Activated CD8-positive, alpha-beta T cell treated with anti-CD3 and anti-CD28 coated beads, Interleukin-2, amount 10 ng/mL, durations not matched to agents 7 days and 5 days (primary cell): ENCODE measurements at places on chromosomes 4 and X. TPM values are rescaled to one million over a fixed set of nuclear protein-coding genes. Genes with fewer than 3 reads are reported as not detected.

Gene ASB12
- total RNA-seq: not detected

DNA sequence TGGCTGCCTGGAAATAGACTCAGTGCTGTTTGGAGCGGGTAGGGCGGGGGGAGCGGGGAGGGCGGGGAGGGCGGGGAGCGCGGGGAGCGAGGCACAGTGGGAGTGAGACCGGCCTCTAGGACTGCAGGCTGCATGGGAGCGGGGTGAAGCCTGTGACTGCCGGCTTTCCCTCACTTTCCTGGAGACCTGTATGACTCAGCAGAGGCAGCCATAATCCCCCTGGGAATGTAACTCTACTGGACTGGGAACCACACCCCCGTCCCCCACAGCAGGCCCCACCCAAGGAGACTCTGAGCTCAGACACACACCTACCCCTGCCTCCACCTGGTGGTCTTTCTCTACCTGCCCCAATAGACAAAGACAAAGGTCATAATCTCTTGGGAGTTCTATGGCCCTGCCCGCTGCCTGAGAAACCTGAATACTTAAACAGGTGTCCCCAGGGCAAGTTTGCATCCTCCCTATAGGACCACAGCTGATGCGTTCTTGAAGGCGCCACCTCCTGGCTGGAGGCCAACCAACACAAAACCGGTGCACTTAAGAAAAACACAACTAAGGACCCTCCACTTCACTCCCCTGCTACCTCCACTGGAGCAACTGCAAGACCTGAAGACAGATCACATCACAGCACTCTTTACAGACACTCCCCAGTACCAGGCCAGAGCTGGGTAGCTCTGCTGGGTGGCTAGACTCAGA lies 18.0 kb downstream of the HDAC8 start:
- no peak for DNase-seq

- DNase-seq: no peak
These were observed 290.2 kb upstream of the VCX start for GRCh38 chrX:7552760-7553159.

GRCh38 chr4:143411527-143412419 lies 75.1 kb downstream of the GAB1 start:
- DNase-seq: no peak

- no peak for DNase-seq
These were observed 190.9 kb upstream of the GATB start for GRCh38 chr4:151951671-151952050.

- no peak for DNase-seq
These were observed 20.1 kb upstream of the CSF2RA start for GRCh38 chrX:1248331-1249061.

DNA sequence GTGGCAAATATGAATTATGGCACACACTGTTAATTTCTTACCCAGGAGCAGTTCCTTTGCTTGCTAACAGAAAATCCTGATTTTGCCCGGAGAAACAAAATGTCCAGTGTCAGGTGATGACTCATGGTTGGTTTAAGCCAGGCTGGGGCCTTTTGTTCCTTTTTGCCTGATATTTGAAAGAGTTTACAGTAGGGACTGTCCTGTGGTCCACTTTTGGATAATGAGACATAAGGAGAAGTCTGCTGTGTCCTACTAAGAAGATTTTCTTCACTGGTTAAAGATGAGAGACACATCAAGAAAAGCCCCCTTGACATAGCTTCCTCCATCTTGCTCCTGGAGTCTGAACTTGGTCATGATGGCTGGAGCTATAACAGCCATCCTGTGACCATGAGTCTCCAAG lies 12.1 kb upstream of the DRD5 start:
- no peak for DNase-seq

GRCh38 chr4:151912632-151913031 lies 151.8 kb upstream of the GATB start:
- DNase-seq: no peak

- no peak for DNase-seq
These were observed 162.6 kb downstream of the INPP4B start for GRCh38 chr4:142683503-142683902.

Gene GYPA
- not detected for total RNA-seq

GRCh38 chr4:8729408-8730149 lies 137.0 kb downstream of the CPZ start:
- DNase-seq: no peak

DNA sequence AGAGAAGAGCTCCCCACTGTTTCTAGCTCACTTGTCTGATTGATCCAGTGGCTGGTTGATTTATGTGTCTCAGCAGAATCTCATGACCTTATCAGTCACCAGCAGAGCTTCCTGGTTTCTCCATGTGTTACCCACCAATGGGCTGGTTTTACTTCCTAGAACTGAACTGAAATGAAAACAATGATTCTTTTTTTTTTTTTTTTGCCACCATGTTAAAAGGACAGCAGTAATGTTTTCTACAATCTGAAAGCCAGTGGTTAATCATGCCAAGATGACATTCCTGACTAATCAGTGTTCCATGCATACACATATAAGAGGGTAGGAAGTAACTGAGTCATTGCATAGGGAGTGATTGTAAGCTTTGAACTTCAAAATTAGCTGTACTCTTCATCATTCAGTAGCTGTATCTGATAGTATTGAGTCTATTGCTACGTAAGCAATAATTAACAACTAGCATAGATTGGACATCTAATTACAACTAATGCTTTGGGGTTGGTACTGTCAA lies 67.7 kb downstream of the SLC4A4 start:
- no peak for DNase-seq

GRCh38 chr4:152563209-152563608 lies 27.3 kb upstream of the FBXW7 start:
- DNase-seq: no peak

DNA sequence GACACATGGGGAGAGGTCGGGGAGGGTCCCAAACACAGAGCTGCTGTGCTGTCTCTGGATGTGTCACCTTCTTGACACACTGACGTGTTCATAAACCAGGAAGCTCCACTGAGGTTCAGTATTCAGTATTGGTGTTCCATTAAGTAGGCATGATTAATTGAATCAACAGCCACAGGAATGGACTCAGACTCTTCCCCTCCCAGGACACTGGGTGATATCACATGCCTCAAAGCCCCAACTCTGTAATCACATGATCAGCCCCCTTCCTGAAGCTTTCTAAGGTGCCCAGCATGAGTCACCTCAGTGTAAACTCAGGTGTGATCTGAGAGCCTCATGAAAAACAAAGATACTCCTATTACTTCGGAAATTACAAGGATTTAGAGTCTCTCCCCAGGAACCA lies 21.1 kb upstream of the HNRNPD start:
- DNase-seq: no peak

DNA sequence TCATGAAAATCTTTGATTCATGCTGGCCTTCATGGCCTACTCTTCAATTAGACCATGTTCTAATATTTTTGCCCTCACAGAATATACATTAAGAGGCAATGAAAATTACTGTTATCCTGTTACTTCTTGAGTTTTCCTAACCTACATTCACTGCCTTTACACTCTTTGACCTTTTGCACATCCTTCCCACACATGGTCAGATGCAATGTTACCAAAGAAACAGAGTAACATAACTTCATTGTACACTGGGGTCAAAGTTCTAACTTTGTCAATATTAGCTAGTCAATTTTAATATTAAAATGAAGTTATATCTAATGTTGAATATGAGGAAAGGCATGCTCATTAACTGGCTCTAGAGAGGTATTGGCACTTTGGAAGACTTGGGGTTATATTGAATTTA lies 284.8 kb downstream of the TEX13C start:
- no peak for DNase-seq

Gene SMIM10
- total RNA-seq: 0.71 TPM

Gene MAGEA10
- total RNA-seq: not detected

- no peak for DNase-seq
These were observed 5.0 kb downstream of the ARSJ start for GRCh38 chr4:113974467-113974866.

Gene ALB
- not detected for total RNA-seq

DNA sequence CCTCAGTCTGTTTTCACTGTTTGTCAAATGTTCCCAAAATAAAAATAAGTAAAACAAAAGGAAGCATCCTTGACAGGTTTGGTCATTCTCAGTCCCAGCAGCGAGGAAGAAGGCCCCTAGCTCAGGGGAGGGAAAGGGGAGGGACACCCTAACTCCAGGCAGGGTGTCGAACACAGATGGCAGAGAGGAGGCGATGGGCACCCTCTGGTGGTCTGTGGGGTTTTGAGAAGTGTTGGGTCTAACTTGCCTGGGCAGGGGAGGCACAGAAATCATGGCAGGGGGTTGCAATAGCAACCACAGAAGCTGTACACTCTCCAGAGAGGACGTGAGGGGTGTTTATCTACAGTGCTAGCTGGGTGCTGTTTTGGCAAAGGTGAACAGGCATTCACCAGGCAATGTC lies 229.8 kb upstream of the SFRP2 start:
- peak; percentile 22 for DNase-seq

Gene SOX3
- not detected for total RNA-seq

Gene PAGE4
- total RNA-seq: not detected

DNA sequence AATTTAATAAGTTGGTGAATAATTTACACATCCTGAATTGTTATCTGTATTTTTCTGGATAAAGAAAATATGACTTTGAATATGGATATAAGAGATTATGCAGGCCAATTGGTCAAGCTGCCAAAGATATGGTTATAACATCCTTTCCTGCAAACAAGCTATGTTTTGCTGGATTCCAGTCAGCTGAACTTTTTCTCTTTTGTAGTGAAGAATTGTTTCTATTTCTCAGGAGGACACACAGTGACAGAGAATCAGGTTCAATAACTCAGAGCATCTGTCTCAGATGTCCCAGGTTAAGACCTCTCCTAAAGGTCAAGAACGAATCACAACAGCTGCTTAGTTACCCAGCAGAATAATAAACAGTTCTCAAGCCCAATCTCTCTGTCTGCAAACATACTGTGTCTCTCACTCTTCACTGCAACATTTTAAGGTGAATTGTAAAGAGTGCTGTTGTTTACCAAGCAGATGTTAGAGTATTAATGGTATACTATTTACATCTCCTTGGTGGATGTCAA lies 189.5 kb upstream of the ANKRD50 start:
- DNase-seq: no peak

DNA sequence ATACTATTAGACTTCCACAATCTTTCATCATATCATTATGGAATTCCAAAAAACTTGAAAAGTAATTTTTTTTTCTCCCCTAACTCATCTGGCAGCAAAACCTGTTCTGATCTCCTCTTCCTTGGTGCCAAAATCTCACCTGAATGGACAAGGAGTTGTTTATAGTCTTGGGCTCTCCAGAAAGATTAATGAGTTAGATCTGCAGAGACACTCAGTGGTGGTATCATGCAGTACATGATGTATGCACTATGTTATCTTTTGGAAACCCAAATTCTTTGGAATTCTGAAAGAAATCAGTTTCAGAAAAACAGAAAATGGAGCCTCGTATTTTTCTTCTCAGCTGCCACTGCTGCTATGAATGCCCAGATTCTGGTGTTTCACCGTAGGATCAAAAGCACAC lies 11.7 kb downstream of the GPM6B start:
- DNase-seq: no peak

DNA sequence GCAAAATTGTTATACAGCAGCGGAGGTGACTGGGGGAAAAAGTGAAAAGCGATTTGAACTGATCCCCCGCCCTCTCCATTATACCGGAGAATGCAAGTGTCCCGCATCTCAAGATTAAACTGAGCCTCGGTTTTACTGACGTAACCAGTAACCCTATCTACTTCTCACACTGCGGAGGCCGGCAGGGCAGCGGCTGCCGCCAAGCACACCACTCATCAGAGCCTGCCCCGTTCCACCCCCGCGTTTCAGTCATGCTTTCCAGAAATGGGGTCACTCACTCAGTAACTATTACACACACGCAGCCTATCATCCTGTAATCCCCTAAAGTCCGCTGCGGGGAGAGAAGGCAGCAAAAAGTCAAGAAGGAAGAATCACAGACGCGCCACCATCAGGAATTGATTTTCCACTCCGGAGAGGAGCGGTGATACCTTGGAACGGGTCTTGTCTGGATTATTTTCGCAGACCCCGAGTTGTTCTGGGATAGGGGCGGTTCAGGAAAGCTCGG lies 1.4 kb downstream of the RPS6KA3 start:
- peak; percentile 68 for DNase-seq

Gene CETN2
- total RNA-seq: 11.1 TPM

- no peak for DNase-seq
These were observed 54.3 kb downstream of the NRK start for GRCh38 chrX:105876658-105877057.

DNA sequence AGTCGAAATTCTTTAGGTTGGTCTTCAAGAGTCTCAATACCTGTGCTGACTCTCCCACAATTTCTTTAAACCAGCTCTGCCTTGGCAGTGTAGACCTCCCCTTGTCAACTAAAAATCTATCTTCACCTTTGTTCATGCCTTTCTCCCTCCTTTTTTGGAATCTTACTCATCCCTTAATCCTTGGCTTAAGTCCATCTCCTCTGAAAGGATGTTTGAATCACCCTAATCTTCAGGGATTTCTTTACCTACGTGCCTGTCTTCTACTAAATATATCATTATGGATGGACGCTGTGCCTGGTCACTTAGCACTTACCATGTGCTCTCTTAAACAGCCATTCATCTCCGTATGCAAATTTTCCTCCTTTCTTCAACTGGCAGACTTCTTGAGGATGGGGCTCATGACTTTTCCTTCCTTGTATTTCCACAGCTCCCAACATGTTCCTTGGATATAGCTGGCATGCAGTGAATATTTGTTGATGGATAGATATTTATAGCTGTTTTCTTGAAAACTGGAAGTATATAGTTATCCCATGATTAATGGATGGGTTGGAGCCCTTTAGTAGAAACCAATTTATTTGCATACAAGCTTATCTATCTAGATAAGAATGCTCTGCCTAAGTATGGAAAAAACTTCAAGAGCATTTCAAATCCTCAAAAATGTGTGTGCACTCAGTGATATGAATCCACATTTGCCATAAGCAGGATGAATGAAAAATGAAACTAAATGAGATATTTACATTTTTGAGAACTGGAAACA lies 166.6 kb downstream of the SPRY1 start:
- DNase-seq: no peak

DNA sequence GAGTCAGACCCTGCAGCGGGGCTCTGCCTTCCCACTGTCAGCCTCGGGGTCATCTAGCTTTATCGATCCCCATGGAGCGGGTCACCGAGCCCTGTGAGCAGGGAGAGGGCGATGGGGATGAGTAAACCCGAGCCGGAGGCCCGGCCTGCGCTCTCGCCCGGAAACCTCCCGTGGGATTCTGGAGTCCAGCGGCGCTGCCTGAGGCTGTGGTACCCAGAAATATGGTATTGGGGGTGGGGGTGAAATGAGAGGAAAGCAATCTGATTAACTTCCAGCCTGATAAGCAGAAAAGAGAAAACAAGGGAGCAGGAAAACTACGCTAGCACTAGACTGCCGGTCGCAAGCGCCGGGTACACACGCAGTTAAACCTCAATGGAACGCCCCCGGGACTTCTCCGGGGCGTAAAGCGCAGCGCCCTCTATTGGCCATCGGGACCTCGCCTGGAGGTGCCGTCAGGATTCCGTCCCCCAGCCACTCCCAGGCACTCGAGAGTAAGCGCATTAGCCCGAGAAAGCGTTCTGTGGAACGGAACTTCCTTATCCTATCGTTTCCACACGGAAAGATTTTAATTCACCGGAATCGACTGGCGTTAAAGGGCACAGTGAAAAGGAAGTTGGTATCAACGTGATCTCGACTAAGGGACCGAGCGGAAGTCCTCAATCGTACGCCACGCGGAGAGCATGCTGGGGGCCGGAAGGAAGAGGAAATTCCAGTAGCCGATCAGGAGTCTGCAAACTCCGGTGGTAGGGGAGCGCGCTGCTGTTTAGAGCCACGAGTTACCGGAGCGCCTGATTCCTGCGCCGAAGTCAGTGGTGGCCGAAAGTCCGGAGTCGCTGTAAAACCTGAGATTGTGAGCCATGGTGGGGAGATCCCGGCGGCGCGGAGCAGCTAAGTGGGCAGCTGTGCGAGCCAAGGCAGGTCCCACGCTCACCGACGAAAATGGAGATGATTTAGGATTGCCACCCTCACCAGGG lies at the start of gene UTP3:
UTP3 (plus strand) TSS at position 712 of the 974 bp plus-strand sequence; CDS start at position 858, 146 bp downstream.
- DNase-seq: peak; percentile 95
